Activated CD4-positive, alpha-beta T cell treated with anti-CD3 and anti-CD28 coated beads, Interleukin-2, amount 10 ng/mL, durations not matched to agents 7 days and 5 days (primary cell): ENCODE measurements at places on chromosomes 12 and 14.
A peak's percentile ranks its signal among the peaks of the same experiment; 100 is the strongest.

- DNase-seq = no peak
Observed at GRCh38 chr14:103548463-103549351, 13.8 kb downstream of the BAG5 start.

GRCh38 chr14:92687681-92688433, 60.6 kb downstream of the LGMN start:
- no peak for DNase-seq

DNA sequence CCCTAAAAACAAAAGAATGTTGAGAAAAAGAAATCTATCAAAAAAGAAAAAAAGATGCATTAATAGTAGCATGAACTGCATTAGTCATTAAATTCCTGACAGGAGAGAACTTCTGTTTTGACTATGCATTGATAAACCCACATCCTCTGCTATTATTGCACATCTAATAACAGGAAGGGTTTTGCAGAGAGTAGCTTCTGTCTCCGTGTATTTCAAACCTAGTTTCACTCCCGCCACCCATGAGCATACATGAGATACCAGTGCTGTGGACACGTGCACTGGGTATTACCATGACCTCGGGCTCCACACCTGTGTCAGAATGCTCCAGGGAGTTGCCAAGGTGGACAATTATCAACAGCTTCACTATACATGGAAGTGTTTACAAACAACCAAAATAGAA, 449.1 kb upstream of the SOX5 start:
- DNase-seq = no peak

DNA sequence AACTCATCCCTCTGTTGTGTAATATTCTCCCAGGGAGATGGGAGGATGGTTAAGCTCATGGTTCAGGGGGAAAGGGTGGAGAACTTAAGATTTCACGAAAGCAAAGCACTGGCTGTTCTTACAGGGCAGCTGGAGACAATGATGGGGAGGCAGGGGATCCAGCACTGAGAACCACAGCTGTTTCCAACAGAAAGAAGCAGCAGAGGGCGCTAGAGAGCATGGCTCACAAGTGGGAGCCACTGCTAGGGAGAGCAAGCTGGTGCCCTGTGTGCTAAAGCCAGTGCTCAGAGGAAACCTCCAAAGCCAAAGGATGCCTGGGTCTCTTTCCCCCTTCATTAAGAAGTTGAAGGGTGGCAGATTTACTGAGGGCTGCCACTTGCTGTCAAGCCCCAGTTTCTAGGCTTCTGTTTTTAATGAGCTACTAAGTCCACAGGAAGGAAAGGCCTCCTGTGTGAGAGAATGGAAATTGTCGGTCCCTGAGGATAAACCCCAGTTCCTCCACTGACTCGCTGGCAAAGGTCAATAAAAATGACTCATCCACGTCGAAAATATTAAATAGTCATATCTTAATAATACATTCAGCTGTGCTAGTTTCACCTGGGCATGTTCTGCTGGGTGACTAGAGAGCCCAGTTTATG, 199.7 kb downstream of the ANO2 start:
- peak; percentile 68 for DNase-seq

DNA sequence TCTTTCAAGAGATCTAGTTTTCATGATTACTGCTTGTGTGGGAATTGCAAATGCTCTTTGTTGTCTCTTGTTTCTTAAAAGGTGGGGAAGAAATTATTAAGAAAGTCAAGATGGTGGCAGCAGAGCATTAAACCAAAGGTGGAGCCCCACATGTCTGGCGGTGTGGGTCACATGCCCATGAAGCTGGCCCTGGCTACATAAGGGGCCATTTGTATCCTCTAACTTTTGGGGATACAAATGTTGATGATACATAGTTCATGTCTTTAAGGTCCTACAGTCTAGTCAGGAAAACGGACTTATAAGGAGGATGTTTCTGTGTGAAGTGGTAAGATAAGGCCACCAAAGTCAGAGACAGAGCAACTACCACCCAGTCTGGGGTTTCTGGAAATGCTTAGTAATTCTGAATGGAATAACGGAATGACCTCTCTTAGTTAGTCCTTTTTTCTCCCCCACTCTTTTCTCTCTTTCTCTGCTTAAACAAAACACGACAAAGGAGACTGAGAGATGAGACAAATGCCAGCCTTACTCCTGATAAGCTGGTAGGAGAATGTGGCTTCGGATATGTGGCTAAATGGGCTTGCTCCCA, 39.9 kb upstream of the PTHLH start:
- no peak for DNase-seq

GRCh38 chr12:69430942-69431590, 39.1 kb upstream of the FRS2 start:
- DNase-seq = no peak

- no peak for DNase-seq
Observed at GRCh38 chr12:67915335-67915851, 73.9 kb upstream of the IFNG-AS1 start.

DNA sequence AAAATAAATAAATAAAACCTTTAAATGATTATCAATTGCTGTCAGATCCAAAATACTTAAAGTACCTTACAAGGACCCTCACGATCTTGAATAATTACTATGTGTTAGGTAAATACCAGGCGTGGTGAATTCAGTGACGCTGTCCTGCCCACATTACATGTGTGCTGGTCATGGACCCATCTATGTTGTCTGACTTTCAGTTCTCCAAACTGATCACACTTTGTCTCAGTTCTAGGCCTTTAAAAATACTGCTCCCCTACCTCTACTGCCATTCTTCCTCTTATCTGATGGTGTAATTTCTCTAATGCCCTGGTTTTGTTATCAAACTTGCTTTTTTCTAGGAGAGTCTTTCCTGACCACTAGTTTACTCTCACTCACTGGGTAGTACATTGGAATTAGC, 520.7 kb downstream of the TRHDE start:
- DNase-seq = no peak

GRCh38 chr12:19302100-19302640, 137.1 kb upstream of the AEBP2 start:
- no peak for DNase-seq

DNA sequence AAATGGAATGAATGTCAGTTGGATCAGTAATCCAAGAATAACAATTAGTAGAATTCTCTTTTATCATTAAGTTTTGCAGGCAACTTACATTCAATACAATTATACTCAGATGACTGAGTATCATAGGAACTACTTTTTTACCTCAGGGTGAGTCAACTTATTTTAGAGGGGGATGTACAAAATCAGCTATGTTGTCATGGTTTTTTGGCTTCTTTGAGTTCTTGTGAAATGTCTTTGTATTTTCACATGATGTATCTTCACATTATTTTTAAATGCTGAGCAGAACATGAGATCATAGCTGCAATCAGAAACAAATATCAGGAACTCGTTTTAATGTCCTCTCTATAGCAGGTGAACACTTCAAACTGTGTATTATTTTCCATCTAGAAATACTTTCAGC, 65.3 kb upstream of the PTPRR start:
- no peak for DNase-seq

- DNase-seq = no peak
Observed at GRCh38 chr12:111411185-111411764, 5.6 kb downstream of the SH2B3 start.
